ENCODE measurements at places on chromosomes 11 and 22. TPM values are rescaled to one million over a fixed set of nuclear protein-coding genes. Genes with fewer than 3 reads are reported as not detected.
A peak's percentile ranks its signal among the peaks of the same experiment; 100 is the strongest.

OR52E2 gene
- total RNA-seq, result not detected

SCGB1C1 gene
- total RNA-seq, result not detected

TMEM191C gene
- total RNA-seq, result not detected

C22orf31 gene
- total RNA-seq, result not detected

THRSP gene
- total RNA-seq, result not detected

DGAT2 gene
- total RNA-seq, result 26.2 TPM

NECTIN1 gene
- 1.6 TPM for total RNA-seq

DNA sequence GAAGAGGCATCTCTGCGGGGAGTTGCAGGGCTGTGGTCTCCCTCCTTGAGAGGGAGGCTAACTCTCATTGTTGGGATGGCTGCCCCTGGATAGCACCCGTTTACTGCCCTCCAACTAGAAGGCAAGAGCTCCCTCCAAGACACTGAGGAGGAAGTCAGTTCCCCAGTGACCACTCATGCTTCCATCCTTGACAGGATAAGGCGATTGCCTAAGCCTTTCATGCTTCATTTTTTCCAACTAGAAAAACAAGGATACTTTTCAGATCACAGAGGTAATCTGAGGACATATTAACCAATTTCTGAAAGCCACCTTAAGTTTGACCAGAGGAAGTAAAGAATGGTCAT lies 186.6 kb downstream of the MAML2 start:
- DNase-seq, result no peak
- peak overlapping the region; percentile 9 for H3K4me3 ChIP-seq
- H3K36me3 ChIP-seq, result no peaks in the 10 kb centered on the region
- H3K27ac ChIP-seq, result peak overlapping the region; percentile 66
- H3K27me3 ChIP-seq, result no peaks in the 10 kb centered on the region

- H3K27ac ChIP-seq, result no peak overlapping the region
- no peaks in the 10 kb centered on the region for H3K27me3 ChIP-seq
- DNase-seq, result no peak
- H3K4me3 ChIP-seq, result no peak overlapping the region
- H3K36me3 ChIP-seq, result no peaks in the 10 kb centered on the region
These were observed 4.0 kb downstream of the FXYD2 start for GRCh38 chr11:117820516-117820915.

DNA sequence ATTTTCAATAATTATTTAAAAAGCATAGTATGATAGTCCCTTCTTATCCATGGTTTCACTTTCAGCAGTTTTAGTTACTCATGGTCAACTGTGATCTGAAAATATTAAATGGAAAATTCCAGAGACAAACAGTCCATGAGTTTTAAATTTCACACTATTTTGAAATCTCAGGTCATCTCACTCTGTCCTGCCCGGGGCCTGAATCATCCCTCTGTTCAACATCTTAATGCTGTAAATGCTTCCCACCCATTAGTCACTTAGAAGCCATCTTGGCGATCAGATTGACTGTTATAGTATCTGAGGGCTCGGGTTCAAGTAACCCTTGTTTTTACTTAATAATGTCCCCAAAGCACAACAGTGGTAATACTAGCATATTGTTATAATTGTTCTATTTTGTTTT lies 1509.3 kb downstream of the FAM181B start:
- H3K36me3 ChIP-seq, result no peaks in the 10 kb centered on the region
- H3K27ac ChIP-seq, result no peak overlapping the region
- H3K4me3 ChIP-seq, result no peak overlapping the region
- H3K4me1 ChIP-seq, result no peaks in the 10 kb centered on the region
- no peaks in the 10 kb centered on the region for H3K27me3 ChIP-seq
- DNase-seq, result no peak

DNA sequence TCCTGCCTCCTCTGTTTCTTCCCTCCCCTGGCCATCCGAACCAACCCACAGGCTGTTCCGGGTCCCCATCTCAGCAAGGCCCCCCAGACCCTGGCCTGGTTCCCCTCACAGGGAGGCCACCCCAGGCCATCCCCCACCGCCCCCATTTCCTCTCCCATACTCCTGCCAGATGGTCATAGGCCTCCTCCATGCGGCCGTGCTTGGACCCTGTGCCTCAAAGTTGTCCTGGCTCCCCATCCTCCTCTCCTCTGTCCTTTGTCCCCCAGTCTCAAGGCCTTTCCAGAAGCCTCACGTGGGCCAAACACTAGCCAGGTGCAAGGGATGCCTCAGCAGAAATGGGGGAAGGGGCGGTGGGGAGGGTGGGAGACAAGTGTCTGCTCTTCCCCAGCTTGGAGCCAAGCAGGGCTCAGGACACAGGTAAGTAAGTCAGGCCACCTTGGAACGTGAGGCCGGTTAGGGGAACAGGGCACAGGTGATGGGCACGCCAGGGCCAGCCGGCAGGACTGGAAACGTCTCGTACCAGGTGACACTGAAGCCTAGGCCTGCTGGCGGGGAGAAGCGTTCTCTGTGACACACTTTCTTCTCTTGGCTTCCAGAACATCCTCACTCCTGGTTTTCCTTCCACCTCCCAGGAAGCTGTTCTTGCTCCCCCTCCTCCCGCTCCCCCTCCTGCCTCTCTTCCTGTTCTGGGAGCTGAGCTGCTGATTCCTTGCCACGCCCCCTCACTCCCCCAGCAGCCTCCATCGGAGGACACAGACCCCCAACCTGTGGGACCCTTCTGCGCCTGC lies 31.5 kb upstream of the SLC22A12 start:
- no peak overlapping the region for H3K4me3 ChIP-seq
- H3K4me1 ChIP-seq, result peaks cover 7% of the 10 kb centered on the region
- no peak for DNase-seq
- no peaks in the 10 kb centered on the region for H3K27me3 ChIP-seq
- no peak overlapping the region for H3K27ac ChIP-seq

DNA sequence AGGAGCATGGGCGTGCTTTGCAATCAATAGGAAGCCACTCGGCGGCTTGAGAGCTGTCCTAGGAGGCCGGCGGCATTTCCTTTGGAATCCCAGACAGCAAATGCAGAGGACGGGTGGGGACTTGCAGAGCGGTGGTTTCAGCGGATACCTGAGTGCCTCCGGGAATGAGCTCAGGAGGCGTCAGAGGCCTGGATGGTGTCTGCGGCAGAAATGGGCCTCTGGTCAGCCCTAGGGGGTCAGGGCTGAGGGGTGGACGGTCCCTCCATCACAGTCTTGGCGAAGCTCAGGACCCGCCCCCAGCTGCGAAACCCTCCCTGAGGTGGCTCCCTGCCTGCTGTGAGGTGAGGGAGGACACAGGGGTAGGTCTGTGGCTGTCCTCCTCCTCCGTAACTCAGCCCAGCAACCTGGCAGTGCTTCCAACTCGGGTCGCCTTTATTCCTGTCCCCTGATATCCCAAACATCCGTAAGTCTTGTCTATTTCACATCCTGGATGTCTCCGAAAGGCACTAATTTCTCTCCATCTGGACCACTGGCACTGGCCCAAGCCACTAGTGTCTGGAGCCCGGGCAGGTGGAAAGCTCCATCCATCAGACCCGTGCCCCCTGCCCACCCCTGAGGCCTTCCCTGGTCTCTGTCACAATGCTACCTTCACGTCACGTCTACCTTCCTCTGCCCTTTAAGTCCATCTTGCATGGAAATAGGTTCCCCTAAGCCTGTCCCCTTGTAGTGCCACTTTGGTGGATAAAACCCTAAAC lies 686.6 kb downstream of the BRD1 start:
- H3K27ac ChIP-seq, result no peak overlapping the region
- DNase-seq, result no peak
- H3K36me3 ChIP-seq, result no peaks in the 10 kb centered on the region
- H3K27me3 ChIP-seq, result no peaks in the 10 kb centered on the region
- no peaks in the 10 kb centered on the region for H3K4me1 ChIP-seq

- no peaks in the 10 kb centered on the region for H3K27me3 ChIP-seq
- peaks cover 6% of the 10 kb centered on the region for H3K36me3 ChIP-seq
- no peak for DNase-seq
- peaks cover 4% of the 10 kb centered on the region for H3K4me1 ChIP-seq
- peak overlapping the region; percentile 93 for H3K27ac ChIP-seq
These were observed 1.4 kb downstream of the PACSIN3 start for GRCh38 chr11:47184711-47185304.

GRCh38 chr11:125337836-125338834 lies 157.9 kb downstream of the FEZ1 start:
- no peaks in the 10 kb centered on the region for H3K36me3 ChIP-seq
- H3K4me3 ChIP-seq, result no peak overlapping the region
- H3K4me1 ChIP-seq, result no peaks in the 10 kb centered on the region

GRCh38 chr11:70483917-70484316 lies 85.6 kb downstream of the CTTN start:
- H3K27ac ChIP-seq, result no peak overlapping the region
- H3K27me3 ChIP-seq, result no peaks in the 10 kb centered on the region
- no peaks in the 10 kb centered on the region for H3K4me1 ChIP-seq

DNA sequence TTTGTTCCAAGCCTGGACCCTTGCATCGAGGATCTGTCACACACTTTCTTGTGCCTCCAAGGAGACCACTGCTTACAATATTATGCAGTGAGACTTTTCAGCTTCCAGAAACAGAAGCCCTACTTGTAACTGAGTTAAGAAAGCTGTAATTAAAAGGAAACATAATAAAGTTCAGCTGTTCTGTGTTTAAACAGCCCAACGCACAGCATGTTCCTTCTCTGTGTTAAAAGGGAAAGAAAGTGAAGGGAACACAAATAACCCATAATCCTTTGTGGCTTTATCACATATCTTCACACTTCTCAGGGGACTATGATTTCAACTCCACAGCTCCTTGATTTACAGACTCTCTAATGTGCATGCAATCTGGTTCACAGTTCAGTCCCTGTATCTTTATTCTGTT lies 200.3 kb upstream of the MTNR1B start:
- DNase-seq, result no peak
- no peaks in the 10 kb centered on the region for H3K27me3 ChIP-seq
- H3K4me1 ChIP-seq, result no peaks in the 10 kb centered on the region
- no peak overlapping the region for H3K27ac ChIP-seq

DNA sequence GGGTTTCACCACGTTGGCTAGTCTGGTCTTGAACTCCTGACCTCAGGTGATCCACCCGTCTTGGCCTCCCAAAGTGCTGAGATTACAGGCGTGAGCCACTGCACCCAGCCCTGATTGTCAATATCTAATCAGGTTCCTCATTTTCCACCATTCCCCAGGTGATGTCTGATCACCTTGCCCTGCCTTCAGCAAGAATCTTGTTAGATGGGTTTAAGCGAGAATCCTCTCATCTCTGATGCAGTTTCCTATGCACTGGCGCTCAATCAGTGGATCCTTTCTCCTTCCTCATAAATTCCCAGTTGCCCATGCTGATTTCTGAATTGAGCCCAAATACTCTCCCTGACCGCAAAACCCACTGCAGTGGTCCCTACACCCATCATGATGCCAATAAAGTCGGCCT lies 664 bp upstream of the ZC3H7B start:
- H3K4me1 ChIP-seq, result peaks cover 7% of the 10 kb centered on the region
- H3K27me3 ChIP-seq, result no peaks in the 10 kb centered on the region
- H3K27ac ChIP-seq, result peak overlapping the region; percentile 81
- H3K36me3 ChIP-seq, result no peaks in the 10 kb centered on the region
- peak overlapping the region; percentile 86 for H3K4me3 ChIP-seq

- no peak overlapping the region for H3K4me3 ChIP-seq
- no peak overlapping the region for H3K27ac ChIP-seq
- no peak for DNase-seq
- no peaks in the 10 kb centered on the region for H3K27me3 ChIP-seq
- no peaks in the 10 kb centered on the region for H3K4me1 ChIP-seq
- H3K36me3 ChIP-seq, result no peaks in the 10 kb centered on the region
These were observed 45.4 kb upstream of the MYOD1 start for GRCh38 chr11:17673951-17674350.

- H3K27ac ChIP-seq, result no peak overlapping the region
- no peak for DNase-seq
- no peak overlapping the region for H3K4me3 ChIP-seq
- no peaks in the 10 kb centered on the region for H3K36me3 ChIP-seq
- no peaks in the 10 kb centered on the region for H3K4me1 ChIP-seq
These were observed 201.2 kb upstream of the MTNR1B start for GRCh38 chr11:92768121-92768840.

- no peak overlapping the region for H3K4me3 ChIP-seq
- H3K4me1 ChIP-seq, result peaks cover 6% of the 10 kb centered on the region
- no peak for DNase-seq
- H3K27me3 ChIP-seq, result no peaks in the 10 kb centered on the region
- H3K27ac ChIP-seq, result peak overlapping the region; percentile 48
These were observed 8.6 kb downstream of the LRRC32 start for GRCh38 chr11:76661834-76662434.

- no peak overlapping the region for H3K27ac ChIP-seq
- H3K36me3 ChIP-seq, result no peaks in the 10 kb centered on the region
- DNase-seq, result no peak
- H3K4me3 ChIP-seq, result no peak overlapping the region
- no peaks in the 10 kb centered on the region for H3K4me1 ChIP-seq
- H3K27me3 ChIP-seq, result no peaks in the 10 kb centered on the region
These were observed 105.3 kb upstream of the KIRREL3 start for GRCh38 chr11:127105593-127106541.

DNA sequence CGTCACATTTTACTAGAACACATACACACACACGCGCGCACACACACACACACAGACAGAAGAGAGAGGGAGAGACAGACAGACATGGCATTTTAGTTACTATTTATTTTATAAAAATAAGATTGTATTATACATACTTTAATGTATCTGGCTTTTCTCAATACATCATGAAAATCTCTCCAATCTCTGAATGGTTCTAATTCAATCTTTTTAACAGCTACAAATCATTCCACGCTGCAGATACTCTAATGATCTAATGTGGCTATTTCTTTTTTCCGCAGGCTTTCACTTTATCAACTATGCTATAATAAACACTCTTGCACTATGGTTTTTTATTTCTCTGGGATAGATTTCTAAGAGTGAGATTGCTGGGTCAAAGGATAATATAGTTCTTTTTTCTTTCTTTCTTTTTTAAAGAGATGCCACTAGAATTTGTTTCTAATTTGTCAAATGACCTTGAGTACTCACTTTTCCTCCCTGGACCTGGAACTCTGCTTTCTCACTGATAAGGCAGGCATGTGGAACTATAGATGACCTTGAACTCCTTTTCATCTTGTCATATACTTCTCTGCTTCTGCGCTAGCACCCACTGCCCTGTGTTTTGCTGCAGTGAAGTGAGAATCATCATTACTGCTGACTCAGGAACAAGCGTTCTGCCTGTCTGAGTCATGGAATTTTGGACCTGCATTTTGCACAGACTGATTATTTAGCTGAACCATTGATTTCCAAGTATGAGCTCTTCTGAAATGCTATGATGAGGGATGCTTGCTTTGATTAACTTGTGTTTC lies 4.9 kb upstream of the SLC6A5 start:
- H3K27me3 ChIP-seq, result peaks cover 5% of the 10 kb centered on the region
- no peak overlapping the region for H3K27ac ChIP-seq
- H3K36me3 ChIP-seq, result no peaks in the 10 kb centered on the region
- H3K4me3 ChIP-seq, result no peak overlapping the region
- no peaks in the 10 kb centered on the region for H3K4me1 ChIP-seq

GRCh38 chr22:40008726-40009291 lies 14.1 kb downstream of the FAM83F start:
- no peak overlapping the region for H3K27ac ChIP-seq
- DNase-seq, result no peak
- H3K4me1 ChIP-seq, result no peaks in the 10 kb centered on the region
- H3K4me3 ChIP-seq, result no peak overlapping the region
- H3K36me3 ChIP-seq, result no peaks in the 10 kb centered on the region

- no peaks in the 10 kb centered on the region for H3K4me1 ChIP-seq
- DNase-seq, result no peak
- H3K4me3 ChIP-seq, result no peak overlapping the region
- H3K27me3 ChIP-seq, result no peaks in the 10 kb centered on the region
These were observed 20.1 kb upstream of the CUL5 start for GRCh38 chr11:107988397-107989158.

Measured in ascending aorta (tissue), 2 donors.